ENCODE measurements at places on chromosomes 7 and 10.

DNA sequence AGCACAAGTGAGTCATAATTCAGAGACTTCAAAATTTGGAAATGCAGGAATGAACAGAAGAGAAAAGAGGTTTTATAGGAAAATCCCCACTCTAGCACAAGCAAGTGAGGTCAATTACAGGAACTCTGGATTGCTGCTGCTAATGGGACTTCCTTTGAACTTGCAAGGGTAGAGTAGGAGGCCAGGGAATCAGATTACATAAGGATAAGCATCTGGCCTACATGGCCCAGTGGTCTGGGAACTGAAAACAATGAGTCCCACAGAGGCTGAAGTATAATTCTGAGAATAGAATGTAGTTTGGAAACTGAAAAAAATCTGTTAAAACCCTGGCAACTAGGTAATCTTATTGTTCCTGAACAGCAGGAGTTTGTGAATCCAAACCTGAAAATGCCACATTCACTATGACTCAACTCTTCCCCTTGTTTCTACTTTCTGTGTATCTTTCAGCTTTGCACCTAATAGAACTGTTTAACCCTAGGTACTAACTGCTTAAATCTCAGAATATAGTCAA, 66.5 kb downstream of the CTNNA3 start:
- DNase-seq, result no peak

- no peak for DNase-seq
These were observed 194.1 kb downstream of the INHBA start for GRCh38 chr7:41508755-41509154.

GRCh38 chr7:69599286-69599954, 1.1 kb downstream of the AUTS2 start:
- DNase-seq, result peak; percentile 51

DNA sequence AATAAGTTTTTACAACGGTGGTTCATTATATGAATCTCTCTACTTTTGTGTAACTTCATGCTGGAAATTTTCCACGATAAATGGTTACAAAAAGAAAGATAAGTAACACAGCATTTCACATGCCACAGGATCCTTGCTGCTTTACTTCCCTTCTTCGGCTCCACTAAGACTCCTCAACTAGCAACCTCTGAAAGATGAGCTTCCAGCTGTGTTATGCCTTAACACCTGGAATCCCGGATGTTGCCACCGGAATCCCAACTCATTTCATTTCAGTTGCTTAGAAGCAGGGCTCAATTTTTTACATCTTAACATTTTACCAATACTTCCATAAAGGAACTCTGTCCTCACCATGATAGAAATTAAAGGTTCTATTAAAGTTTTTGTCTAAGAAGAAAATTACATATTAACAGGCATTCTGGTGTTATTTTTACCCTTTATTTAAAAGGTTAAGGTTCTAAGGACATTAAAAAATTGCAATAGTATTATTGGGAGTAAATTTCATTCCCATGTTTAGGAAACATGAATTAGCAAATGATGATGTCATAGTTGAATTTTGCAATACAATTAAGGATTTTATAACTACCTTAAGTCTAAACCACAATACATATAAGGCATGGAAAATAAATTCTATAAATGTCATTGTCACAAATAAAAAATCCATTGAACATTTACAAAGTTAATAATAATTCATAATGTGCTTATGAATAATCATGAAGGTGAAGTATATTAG, 57.1 kb upstream of the IL6 start:
- no peak for DNase-seq

DNA sequence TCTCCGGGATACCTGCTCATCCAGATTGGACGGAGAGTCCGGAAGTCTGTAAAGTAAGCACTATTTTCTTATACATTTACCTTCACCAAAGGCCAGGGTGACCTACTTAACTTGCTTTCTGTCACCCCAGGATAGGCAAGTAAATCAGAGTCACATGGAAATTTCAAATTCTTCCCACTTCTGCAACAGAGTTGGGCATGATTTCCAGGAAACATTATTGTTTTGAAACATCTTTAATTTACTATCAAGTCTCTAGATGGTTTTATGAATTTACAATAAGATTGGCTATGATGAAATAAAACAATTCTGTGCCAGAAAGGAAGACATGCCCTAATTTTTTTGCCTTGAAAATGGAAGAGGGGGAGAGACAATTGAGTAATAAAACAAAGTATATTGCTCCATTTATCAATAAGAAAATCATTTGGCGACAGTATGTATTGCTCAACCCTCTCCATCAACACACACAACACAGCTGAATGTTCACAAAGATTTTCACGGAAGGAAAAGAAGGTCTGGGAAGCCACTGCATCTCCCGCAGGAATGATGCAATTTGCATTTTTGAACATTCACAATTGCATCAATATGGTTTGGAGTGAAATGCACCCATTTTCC, 702.8 kb downstream of the PARD3 start:
- DNase-seq, result no peak

DNA sequence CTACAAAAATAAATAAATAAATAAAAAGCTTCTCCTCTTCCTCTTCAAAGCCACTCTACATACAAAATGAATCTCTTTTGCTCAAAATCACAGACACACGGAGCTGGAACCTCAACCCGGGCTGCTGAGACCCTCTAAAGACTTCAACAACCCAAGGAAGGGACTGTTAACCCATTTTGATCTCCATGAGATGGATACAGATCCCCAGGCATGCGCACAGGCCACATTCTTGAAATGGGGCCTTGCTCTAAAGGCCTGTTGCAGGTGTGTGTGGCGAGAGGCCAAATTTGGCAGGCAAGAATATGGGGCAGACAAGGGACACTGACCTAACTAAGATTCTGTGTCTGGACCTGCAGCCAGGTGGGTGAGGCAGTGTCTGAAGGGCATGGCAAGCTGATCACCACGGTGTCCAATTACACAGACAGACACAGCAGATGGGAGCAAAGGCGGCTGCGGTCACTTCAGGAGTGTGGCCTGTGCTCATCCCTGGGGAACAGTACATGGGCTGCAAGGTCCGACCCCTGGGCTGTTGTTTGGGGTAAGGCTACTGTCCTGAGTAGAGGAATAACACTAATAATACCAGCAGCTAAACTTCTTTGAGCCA, 219.8 kb downstream of the HECW1 start:
- no peak for DNase-seq

- DNase-seq, result peak; percentile 51
These were observed 62.7 kb upstream of the ABLIM1 start for GRCh38 chr10:114720685-114721278.

DNA sequence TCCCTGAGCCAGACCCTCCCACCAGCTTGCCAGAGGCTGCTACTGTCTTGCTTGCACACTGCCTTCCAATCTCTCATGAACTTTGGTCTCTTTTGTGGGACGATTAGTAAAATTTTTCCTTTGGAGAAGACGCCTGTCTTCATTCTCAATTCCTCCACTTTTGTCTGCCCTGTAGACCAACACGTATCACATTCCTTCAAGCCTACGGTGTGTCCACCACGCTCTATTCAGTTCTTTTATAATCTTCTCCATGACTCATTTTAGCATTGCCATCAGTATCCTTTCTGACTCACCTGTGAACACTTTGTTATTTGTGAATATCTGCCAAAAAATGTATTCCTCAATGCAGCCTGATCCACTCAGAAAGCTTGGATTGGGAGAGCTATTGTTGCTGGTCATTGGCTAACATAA, 1.4 kb downstream of the GIMAP5 start:
- no peak for DNase-seq

- DNase-seq, result peak; percentile 38
These were observed 4.6 kb upstream of the ZNF22 start for GRCh38 chr10:44995914-44996669.

- no peak for DNase-seq
These were observed 30.1 kb downstream of the TNS3 start for GRCh38 chr7:47551668-47552440.

GRCh38 chr10:61805091-61805490, 96.4 kb upstream of the ARID5B start:
- no peak for DNase-seq

- peak; percentile 81 for DNase-seq
These were observed 103.3 kb downstream of the GRB10 start for GRCh38 chr7:50679218-50680007.

- no peak for DNase-seq
These were observed 168.8 kb upstream of the RHOBTB1 start for GRCh38 chr10:61112771-61113170.

DNA sequence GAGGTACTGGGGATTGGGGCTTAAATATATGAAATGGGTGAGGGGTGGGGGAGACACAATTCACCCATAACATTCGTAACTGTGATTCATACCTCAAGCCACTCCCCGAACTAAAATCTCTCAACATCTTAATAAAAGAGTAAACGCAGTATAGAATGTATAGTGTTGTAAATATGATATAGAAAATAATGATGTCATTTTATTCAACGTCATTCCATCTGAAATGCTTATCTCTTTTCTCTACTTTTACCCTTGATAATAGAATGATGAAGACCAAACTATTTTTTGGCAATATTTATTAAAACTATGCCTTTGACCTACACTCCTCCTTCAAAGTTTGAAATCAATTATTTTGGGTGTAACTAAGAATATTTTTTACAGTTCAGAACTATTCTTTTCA, 36.4 kb downstream of the FRA10AC1 start:
- no peak for DNase-seq

GRCh38 chr10:130354573-130354954, 218.4 kb downstream of the GLRX3 start:
- no peak for DNase-seq
